ENCODE measurements at places on chromosomes 2 and 18. TPM values are rescaled to one million over a fixed set of nuclear protein-coding genes. Genes with fewer than 3 reads are reported as not detected.

- peak; percentile 82 for DNase-seq
Measured at GRCh38 chr2:157336137-157337010, 10.8 kb upstream of the ERMN start.

GRCh38 chr18:26052505-26052904 lies 37.9 kb downstream of the SS18 start:
- no peak for DNase-seq

DNA sequence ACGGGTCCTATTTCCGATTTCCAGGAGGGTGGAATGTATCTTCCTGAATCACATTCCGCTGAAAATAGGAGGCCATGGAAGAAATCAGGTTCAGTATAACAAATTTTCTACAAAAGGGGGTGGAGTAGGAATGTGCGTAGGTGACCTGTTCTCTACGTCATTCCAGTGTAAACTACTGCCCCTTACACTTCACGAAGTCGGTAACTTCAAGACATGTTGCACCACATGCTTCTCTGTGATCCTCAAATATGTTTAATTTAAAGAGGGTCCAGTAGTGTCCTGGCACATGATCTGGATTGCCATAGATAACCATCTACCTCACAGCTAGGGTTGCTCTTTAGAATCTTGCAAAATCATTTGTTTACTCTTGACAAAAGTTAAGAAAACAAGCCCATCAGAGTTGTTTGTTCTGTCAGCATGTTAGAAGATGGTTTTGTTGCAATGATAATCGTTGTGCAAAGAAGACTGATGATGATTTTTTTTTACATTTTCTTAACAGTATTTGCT lies 7.5 kb upstream of the CPS1 start:
- DNase-seq, result no peak

- DNase-seq, result no peak
Measured at GRCh38 chr18:25237571-25238267, 114.2 kb downstream of the ZNF521 start.

HOXD8 gene
- not detected for total RNA-seq

- DNase-seq, result peak; percentile 66
Measured at GRCh38 chr2:44136252-44136651, 32.4 kb upstream of the PPM1B start.

SLC4A1AP gene
- total RNA-seq, result 24.3 TPM

- DNase-seq, result no peak
Measured at GRCh38 chr18:43322132-43322531, 44.8 kb upstream of the SYT4 start.

FAM124B gene
- 6.8 TPM for total RNA-seq

DNA sequence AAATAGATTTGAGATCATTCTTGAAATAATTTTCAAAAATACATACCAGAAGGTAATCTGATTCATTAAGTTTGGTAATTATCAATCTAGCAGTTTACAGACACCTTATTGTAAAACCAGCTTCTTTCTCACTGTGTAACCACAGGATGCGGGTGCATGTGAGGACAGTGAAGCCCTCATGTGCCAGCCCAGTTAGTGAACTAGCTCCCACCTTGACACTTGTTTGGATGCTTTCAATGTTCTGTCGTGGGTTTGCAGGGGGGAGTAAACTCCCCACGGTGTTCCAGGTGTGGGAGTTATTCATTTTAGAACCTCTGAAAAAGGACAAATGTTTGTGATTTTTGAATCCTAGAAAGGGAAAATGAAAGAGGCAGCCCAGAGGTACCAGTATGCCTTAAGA lies 59.0 kb downstream of the WDSUB1 start:
- DNase-seq, result no peak

GRCh38 chr2:217407362-217407761 lies 547.5 kb upstream of the TNP1 start:
- DNase-seq, result no peak

- peak; percentile 57 for DNase-seq
Measured at GRCh38 chr2:168589236-168590211, 133.5 kb downstream of the CERS6 start.

DNA sequence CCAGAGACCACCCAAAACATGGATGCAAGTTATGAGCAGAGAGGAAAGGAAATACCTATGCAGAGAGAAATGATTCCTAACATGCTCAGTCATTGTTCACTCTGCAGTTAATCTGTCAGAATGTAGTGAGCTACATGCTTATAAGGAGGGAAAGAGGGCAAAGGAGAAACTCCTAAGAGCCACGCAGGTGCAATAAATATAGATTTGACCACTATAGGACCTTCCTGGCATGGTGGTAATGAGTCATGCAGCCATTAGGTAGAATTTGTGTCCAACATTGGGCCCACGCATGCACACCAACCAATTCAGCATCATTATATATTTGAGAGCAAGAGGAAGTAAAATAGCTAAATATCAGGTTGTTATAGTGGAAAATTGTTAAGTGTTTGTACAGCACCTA lies 699.9 kb downstream of the DSC3 start:
- DNase-seq, result no peak

DNA sequence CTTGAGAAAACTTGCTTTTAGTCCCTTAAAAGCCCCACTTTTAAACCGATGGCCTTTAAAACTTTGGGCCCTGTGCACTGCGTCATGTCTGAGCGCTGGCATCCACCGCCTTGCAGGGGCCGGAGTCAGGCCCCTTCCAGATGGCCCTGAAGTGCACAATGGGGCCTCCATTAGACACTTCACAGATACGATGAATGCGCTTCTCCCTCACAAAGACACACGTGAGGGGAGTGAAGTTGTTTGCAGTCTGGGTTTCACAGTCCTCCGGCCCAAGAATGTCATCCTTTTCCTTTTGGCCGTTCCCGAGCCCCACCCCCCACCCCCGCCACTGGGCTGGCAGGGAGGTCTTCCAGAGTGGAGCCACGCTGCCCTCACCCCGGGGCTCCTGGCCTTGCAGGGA lies 415.1 kb upstream of the SALL3 start:
- no peak for DNase-seq

GRCh38 chr2:195489101-195489500 lies 167.9 kb upstream of the SLC39A10 start:
- DNase-seq, result no peak

DNA sequence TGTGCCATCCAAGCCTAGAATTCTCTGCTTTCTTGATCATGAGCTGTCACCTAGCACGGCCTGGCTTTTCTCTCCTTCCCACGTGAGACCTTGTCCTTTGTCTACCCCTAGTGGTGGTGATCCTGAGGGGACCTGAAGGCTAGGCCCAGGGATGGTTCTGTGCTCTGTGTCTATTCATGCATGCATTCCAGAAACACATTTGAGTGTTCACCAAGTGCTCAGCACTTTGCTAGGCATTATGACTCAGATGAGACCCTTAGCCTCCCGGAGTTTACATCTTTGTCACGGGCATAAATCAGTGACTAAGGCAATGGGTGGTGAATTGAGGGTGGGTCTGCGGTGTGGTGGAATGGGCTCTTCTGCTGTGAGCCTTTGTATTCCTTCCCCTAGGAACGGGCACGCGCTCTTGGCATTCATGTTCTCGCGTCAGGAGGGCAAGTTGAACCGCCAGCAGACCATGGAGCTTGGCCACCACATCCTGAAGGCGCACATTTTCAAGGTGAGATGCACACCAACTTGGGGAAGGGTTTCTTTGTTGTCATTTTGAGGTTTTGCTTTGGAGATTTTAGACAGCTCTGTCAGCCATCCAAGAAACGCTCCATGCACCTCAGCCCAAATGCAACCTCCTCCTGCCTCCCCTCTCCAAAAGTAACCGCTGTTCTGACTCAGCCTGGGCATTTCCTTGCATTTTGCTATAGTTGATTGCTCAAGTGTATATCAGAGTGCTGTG lies 100.9 kb downstream of the WDSUB1 start:
- peak; percentile 40 for DNase-seq

DNA sequence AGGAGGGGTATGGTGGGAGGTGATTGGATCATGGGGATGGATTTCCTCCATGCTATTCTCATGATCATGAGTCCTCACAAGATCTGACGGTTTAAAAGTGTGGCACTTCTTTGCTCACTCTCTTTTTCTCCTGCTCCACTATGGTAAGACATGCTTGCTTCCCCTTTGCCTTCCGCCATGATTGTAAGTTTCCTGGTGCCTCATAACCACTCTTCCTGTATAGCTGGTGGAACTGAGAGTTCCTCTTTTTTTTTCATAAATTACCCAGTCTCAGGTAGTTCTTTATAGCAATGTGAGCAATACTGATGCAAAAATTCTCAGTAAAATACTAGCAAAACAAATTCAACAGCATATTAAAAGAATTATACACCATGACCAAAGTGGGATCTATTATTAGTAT lies 728.5 kb upstream of the SLC8A1 start:
- DNase-seq, result no peak

DNA sequence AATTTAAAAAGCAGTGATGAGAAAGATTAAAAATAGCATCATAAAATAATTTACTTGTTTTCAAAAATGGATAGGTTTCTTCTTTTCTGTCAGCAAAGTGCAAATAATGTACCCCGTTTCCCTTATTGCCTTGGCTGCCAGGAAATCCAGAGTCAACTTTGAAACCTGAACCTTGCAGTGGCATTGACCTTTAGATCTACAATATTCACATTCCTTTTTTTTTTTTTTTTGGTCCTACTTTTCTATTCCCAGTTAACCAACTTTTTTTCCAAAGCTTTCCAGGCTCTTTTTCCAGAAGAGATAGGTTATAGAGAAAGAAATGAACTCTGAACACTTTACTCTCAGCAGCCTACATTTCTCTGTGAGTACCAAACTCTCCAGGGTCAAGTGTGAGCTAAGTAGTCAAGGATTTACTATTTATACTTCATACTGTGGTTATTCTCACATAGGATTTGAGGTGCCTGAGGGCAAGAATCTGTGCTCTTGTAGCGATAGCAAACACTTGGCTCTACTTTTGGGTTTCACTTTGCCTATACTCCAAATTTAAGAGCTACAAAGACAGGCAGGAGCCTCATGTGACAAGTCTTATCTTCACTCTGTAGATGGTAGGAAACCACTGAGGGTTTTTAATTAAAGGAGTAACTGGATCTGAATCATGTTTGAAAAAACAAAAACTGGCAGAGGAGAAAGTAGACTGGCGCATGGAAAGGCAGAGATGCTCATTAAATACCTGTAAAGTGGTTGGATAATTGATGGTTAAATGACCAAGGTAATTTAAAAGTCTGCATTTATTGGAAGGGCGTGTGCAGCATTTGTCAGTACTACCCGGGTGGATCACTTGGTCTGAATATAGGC lies 63.2 kb upstream of the TMEM17 start:
- DNase-seq, result no peak

DNA sequence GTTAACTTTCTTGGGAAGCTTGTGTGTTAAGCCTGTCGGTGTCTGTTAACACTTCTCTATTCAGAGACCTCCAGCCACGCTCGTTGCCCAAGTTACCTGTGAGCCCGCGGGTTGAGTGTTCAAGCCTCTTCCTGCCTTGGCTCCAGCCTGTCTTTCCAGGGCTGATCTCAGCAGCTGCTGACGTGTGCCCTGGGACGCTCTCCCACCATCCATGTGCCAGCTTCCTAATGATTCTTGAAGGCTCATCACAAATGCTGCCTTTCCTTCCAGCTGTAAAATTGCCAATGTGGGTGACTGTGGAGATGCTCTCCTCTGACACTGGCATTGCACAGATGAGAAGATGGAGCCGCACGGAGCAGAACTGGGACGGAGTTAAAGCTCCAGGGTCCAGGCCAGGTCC lies 6.1 kb downstream of the RNF144A start:
- no peak for DNase-seq

SP5 gene
- 0.21 TPM for total RNA-seq

- DNase-seq, result peak; percentile 4
Measured at GRCh38 chr2:13046557-13047165, 329.9 kb downstream of the TRIB2 start.

GRCh38 chr18:51236225-51236624 lies 38.7 kb upstream of the MEX3C start:
- DNase-seq, result no peak

DNA sequence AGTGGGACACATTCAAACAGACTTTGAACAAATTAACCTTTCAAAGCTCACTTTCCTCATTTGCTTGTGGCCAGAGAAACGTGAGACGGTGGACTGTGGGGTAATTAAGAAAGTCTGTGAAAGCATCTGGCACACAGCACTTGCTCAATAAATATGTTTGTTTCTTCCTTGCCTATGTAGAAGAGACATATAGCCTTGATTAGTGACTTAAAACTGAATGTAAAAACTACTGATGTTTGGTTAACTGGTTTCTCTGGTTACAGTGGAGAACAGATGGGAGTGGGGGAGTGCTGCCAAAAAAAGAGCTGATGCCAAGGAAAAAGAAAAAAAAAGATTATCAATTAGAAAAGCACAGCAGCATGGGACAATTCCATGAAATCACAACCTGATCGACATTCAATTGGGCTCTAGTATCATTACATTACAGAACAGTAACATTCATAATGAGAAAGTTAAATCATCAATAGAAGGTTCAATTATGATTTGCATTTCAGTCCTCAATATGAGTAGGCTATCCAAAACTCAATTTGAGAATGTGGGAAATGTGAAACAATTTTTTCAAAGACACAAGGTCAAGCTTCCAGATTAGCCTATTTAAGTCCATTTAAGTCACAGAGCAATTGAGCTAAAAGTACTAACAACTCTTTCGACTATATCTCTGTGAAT lies 14.7 kb downstream of the CUL3 start:
- no peak for DNase-seq

LINC00305 gene
- total RNA-seq, result not detected

UCN gene
- total RNA-seq, result 0.59 TPM

GKN1 gene
- total RNA-seq, result not detected

GRCh38 chr2:105645938-105646773 lies 98.6 kb upstream of the NCK2 start:
- DNase-seq, result no peak

DNA sequence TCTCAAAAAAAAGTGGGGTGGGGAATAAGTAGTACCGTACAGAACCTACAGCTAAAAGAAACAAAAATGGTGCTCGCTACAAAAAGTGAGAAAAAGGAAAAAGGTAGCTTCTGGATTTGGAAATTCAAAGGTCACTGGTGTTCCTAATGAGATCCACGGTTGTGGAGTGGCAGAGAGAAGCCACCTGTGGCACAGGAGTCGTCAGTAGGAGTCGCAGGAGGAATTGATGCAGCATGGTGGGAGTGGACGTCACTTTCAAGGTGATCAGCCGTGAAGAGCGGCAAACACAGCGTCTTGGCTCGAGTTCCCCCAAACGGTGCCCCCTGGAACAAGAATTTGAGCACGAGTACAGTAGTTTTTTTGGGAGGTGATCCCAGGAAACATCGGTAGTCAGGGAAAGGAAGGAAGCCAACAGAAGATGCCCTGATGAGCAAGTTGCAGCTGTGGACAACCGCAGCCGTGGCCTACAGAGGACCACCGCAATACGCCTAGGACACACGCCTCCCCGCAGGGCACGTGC lies 1.4 kb upstream of the TTL start:
- peak; percentile 36 for DNase-seq

DNA sequence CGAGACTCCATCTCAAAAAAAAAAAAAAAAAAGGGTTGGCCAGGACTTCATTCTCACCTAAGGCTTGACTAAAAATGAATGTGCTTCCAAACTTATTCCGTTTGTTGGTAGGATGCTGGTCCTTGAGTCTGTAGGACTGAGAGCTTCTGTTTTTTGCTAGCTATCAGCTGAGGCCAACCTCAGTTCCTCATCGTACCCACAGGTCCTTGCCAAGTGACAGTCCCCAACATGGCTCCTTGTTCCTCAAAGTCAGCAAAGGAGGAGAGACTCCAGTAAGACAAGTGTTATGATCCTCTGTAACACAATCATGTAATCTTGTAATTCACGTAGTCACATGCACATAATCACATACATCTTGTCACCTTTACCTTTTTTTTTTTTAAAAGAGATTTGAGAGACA lies 37.0 kb downstream of the HAUS1 start:
- DNase-seq, result no peak
